ENCODE measurements at places on chromosomes 11 and 22.

- DNase-seq, result no peak
Observed at GRCh38 chr11:130865774-130866114, 50.5 kb downstream of the SNX19 start.

DNA sequence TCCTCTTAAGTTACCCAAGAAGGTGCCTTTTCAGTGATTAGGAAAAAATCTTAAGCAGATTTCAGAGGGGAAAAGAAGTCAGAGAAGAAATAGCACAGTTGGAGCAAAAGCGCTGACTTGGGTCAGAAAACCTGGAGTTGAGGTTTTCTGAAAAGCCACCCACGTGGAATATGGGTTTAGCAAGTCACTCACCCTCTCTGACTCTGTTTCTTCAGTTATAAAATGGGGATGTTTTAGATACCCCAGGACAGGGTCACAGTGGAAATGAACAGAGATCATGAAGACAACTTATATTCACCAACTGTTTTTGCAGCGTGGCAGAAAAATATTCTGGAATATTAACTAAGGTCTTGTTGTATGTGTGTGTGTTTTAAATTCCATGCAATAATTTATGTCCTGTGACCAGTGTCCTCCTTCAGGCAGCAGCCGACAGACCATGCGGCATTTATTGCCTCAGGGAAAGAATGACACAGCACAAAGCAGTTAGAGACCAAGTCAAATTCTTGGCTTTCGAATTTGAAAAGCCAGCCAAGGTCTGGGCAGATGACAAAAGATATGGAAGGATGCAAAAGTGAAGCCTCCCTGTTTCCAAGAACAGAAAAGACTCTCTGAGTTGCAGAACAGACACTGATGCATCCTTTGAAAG lies 119.9 kb downstream of the MIAT start:
- DNase-seq, result no peak

- no peak for DNase-seq
Observed at GRCh38 chr22:29309332-29310064, 3.0 kb downstream of the GAS2L1 start.

DNA sequence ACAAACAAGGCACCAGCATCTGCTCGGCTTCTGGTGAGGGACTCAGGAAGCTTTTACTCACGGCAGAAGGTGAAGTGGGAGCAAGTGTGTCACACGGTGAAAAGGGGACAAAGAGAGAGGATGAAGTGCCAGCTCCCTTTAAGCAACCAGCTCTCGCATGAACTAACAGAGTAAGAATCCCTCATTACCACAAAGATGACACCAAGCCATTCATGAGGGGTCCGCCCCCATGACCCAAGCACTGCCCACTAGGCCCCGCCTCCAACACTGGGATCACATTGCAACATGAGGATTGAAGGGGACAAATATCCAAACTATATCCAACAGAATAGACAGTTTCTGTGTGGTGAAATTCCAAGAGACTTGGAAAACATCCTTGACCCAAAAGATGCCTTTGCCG lies 198.2 kb upstream of the POU2AF2 start:
- no peak for DNase-seq

GRCh38 chr22:38126928-38127668 lies 16.6 kb upstream of the BAIAP2L2 start:
- DNase-seq, result no peak

DNA sequence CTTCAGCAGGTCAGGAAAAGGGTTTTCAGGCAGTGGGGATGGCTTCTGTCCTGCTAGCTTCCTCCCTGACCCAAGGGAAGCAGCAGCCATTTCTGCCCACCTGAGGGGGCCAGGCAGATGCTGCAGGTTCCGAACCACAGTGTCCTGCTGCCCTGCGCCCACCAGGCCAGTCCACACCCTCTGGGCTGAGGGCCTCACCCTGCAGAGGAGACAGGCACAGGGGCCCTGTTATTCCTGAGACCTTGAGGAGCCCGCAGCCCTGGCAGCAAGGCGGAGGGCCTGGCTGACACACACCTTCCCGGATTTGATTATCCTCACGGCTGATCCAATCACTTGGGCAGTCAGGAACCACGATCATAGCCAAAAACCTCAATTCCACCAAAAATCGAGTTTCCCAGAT lies 725.8 kb downstream of the BRD1 start:
- DNase-seq, result no peak

DNA sequence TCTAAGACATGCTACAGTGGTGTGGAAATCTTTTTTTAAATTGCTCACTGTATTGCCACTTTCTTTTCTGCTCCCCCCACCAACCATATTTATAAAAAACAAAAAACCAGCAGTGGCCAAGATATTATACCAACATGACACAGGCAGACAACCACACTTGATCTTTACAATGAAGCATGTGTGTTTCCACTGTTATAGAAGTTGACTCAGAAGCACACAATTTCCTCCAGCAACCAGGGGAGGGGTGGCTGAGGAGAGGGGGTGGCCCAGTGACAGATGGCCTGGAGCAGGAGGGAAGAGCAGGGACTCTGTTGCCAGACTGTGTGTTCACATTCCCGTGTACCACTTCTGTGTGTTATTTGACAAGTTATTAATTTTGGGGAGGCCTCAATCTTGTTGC lies 14.8 kb downstream of the CD59 start:
- DNase-seq, result no peak

Measured in activated CD4-positive, alpha-beta T cell treated with anti-CD3 and anti-CD28 coated beads, Interleukin-2, amount 50 U/mL, for 24 hours (primary cell).